ENCODE measurements at places on chromosomes 6 and 20.

- DNase-seq = no peak
Observed at GRCh38 chr6:118755941-118756646, 104.7 kb upstream of the CEP85L start.

DNA sequence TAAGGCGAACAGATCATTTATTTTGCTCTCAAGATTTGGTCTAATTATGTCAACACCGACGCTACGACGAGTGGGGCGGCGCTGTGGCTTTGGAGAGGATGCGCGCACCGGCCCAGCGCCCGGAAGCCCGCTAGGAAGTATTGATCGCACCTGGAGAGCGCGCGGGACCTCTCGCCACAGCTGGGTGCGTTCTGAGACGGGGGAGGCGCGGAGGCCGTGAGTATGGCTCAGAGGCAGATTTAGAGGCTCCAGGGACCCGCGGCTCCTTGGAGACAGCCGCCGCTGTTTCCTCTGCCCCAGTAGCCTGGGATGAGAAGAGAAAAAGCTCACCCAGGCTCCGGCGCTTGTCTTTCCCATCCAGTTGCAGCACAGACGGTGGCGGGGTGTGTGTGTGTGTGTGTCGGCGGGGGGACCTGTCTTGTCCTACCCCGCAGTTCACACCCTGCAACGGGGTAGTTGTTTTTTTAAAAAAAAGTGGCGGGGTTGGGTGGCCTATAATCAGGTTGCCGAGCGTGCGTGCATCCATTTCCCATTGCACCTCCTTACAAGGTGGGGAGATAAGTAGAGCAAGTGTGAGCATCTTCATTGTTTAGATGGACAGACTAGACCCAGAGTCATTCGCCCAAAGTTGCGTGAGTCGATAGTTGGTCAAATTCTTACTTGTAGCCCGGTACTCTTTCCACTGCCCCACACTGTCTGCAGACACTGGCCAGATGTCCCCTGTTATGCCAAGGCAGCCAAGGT lies 11.2 kb downstream of the TFAP2D start:
- no peak for DNase-seq

DNA sequence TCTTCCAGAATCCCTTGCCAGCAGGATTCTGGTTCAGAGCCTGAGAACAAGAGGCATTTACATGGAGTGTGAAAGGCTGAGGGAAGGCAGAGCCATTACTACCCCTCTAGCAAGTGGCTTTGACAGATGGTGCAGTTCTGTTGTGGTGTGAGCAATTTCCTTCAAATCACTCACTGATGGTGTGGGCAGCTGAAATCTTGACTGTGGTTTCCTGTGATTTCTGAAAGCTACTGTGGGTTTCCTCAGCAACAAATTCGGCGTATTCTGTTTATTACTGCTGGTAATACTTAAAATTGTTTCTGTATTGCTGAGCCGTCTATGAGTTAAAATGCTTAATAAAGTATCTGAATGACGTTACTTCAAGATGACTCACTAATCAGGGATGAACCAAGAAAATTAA lies 181.5 kb upstream of the TCF21 start:
- no peak for DNase-seq

- DNase-seq = no peak
Observed at GRCh38 chr20:42113236-42113635, 495.1 kb upstream of the CHD6 start.

DNA sequence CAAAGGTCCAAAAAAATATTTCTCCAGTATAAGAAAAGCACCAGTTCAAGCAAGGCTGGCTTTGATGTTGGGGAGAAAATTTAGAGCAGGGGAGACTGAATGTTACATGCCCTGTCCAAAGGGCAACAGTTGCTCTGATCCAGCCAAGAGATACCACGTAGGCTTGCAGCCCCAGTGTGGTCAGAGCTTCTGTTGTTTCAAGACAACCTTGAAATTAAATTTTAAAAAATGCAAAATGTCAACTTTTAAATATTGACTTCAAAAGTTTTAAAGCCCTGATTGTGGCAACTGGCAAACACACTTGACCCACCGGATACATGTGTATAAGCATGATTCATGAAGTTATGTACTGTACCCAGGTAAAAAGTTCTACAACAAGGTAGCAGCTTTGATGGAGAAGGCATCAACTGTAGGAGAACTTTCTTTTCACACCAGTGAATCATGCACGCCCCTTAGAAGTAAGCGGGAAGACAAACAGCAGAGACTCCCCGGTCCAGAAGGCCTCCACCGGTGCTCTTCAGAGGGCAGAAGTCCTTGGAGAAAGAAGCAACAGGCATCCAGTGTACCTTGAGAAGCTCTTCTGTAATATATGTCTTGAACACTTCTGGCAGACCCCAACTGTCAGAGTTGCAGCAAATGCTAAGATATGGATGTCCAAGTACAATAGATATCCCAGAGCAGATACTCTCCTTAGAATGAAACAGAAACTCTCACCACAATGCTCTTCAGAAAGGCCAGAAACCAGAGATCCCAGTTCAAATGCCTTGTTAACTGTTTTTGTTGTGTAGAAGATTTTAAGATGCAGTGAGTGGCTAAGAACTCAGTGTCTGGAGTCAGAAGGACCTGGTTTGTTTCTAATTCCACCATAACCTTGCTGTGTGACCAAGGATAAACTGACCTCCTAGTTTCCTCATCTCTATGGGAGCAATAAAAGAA lies 115.4 kb downstream of the BCAS1 start:
- no peak for DNase-seq

GRCh38 chr6:84516154-84516553 lies 248.2 kb downstream of the TBX18 start:
- DNase-seq = no peak

DNA sequence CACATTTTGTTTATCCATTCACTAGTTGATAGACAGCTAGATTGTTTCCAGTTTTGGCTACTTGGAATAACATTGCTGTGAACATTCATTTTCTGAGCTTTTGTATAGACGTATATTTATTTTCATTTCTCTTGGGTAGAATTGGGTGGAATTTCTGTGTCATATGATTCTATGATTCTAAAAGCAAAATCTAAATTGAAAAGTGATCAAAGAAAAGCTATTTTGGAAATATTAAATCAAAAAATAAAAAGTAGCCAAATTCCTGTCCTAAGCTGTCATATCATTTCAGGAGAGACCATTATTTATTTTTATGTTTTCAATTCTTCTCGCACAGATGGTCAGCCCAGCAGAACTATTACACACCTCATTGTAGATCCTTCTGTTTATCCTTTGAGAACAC lies 229.2 kb downstream of the COL12A1 start:
- DNase-seq = no peak

- no peak for DNase-seq
Observed at GRCh38 chr6:82862543-82862942, 203.1 kb downstream of the UBE3D start.

- DNase-seq = no peak
Observed at GRCh38 chr6:167044696-167045095, 45.5 kb downstream of the CEP43 start.

DNA sequence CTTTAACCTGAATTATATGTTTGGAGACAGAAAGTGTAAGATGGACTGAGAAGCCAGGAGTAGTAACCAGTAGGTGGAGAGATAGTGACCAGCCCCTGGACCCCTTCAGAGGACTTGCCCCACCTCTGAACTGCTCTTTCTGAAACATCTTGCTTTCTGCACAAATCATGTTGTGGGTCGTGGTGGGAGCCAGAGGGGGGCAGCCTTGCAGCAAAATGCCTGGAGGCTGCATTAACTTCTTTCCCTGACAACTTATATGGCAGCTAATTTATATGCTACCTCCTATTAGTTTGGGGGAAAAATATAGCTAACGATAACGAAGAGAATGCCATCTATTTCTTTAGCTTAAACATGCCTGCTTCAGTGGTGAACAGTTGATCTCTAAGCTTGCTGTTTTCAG lies 859.8 kb downstream of the MAFB start:
- DNase-seq = no peak

DNA sequence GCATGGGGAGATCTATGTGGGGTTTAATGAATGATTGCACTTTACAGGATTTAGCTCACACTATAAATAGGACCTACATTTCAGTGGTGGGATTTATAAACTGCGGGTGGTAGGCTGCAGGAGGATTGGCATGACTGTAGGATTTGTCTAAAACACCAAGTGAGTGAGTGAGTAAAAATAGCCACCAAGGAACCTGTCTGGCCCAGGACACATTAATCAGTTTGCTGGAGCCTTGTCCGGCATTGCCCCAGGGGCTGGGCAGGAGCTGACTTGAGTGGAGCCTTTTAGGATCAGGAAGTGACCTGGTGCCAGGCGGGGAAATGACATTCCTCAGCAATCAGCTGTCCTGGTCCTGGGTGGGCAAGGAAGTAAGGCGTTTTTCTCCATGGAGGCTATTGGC lies 278.7 kb upstream of the PRND start:
- DNase-seq = no peak

GRCh38 chr6:34229877-34230276 lies 6.8 kb upstream of the HMGA1 start:
- DNase-seq = no peak

DNA sequence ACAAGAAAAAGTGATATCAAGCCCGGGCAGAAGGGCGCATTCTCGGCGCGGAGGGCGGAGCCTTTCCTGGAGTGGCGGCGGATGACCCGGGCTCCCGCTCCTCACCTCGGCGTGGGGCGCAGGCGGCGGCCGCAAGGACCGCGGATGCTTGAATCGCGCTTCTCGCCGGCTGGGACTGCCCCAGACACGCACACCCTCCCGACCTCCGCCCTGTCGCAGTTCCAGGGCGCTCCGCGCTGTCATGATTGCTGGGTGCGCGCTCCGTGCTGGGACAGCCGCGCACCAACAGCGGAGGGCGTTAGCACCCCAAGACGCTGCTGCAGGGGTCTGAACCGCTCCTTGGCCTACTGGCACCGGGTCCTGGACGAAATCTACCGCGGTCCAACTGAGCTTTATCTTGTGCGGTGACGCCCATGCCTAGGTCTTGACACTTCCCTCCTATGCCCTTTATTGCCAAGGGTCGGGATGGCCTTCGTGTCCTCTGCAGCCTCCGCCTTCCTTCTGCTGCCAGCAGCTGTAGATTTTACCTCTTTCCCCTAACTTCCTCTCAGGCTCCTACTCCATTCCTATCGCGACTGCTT lies 43.3 kb downstream of the IRAK1BP1 start:
- DNase-seq = no peak

GRCh38 chr20:63363981-63364561 lies 2.9 kb upstream of the CHRNA4 start:
- no peak for DNase-seq

GRCh38 chr6:13581700-13582229 lies 7.4 kb downstream of the SIRT5 start:
- no peak for DNase-seq

DNA sequence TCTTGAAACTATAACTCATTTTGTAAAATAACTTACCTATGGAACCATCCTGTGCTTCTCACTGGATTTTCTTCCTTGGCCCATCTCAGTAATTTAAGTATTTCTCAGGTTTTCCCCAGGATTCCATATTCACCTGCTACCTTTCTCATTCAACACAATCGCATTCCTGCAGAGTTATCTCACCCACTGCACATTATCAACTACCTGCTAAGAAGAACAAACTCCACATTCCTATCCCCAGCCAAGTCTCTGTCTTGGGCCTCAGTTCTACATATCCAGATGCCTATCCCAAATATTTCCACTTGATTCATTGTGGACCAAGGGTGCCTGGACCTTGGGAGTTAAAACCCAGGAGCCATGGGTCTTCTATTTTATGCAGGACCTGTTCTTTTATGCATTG lies 60.2 kb upstream of the KCNQ5 start:
- no peak for DNase-seq

GRCh38 chr6:10621213-10621612 lies 73.2 kb downstream of the C6orf52 start:
- no peak for DNase-seq

All from activated CD4-positive, CD25-positive, alpha-beta regulatory T cell (primary cell).